Ovary (tissue), 10 donors: ENCODE measurements at places on chromosomes 5 and 9.

DNA sequence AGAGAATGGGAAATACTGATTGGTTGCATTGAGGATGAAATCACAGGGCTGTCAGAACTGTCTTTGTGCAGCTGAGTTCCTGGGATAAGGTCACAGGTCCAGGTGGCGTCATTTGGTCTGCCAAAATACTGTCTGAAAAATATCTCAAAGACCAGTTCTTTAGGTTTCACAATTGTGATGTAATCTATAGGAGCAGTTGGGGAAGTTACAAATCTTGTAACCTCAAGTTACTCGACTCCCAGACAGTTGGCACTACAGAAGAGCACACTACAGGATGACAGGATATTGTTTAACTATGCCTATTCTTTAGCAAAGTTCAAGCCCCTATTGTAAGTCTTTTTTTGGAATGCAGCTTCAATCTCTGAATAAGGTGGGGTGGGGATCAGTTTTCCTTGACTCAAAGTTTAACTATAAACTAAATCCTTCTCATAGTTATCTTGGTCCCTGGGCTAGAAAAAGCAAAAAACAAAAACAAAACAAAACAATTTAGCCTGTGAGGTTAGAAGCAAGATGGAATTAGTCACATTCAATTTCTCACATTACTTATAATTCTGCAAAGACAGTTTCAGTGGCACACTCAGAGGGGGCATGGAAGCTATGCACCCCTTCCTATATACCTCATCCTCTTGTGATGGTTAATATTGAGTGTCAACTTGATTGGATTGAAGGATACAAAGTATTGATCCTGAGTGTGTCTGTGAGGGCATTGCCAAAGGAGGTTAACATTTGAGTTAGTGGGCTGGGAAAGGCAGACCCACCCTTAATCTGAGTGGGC, 276.0 kb downstream of the AUH start:
- DNase-seq = no peak

DNA sequence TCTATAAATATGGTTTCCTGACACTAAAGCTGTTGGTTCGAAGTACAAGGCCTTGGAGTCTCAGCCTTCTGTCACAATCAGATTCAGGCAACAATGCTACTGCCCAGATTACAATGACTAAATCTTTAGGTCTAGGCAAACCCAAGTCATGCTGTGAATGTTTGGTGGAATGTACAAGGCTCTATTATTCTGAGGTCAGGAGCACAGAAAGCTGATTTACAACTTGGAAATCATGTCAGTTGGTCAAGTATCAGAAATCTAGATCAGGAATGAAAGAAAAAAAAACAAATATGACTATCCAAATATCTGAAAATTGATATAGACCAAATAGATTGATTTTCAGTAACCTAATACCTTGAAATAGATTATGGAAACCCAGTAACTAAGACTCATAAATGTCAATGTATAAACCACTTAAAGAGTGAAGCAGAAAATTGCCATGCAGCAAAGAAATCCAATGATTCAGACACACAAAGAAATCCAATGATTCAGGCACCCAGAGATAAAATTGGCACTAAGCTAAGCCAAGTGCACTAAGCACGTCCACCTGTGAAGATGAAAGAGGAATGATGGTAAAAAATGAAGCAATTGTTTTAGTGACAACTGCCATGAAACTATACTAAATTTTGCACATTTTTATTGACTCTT, 588.0 kb upstream of the TUSC1 start:
- no peak for DNase-seq

DNA sequence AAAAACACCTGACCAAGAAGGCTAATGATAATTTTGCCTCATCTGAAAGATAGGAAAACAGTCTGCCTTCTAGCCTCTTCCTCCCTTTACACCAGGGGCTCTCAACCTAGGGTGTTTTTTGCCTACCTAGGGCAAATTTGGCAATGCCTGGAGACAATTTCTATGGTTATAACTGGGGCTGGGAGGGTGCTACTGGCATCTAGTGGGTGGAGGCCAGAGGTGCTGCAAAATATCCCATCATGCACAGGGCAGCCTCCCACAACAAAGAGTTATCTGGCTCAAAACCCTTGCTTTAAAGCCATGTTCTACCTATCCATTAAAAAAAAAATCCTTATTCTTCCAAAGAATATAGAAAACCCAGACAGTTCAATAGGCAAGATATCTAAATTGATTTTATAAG, 45.0 kb upstream of the NR3C1 start:
- no peak for DNase-seq

- DNase-seq = no peak
Measured at GRCh38 chr9:120177121-120177520, 402.8 kb downstream of the CDK5RAP2 start.

- DNase-seq = no peak
Measured at GRCh38 chr9:125659954-125660353, 47.1 kb downstream of the MAPKAP1 start.

DNA sequence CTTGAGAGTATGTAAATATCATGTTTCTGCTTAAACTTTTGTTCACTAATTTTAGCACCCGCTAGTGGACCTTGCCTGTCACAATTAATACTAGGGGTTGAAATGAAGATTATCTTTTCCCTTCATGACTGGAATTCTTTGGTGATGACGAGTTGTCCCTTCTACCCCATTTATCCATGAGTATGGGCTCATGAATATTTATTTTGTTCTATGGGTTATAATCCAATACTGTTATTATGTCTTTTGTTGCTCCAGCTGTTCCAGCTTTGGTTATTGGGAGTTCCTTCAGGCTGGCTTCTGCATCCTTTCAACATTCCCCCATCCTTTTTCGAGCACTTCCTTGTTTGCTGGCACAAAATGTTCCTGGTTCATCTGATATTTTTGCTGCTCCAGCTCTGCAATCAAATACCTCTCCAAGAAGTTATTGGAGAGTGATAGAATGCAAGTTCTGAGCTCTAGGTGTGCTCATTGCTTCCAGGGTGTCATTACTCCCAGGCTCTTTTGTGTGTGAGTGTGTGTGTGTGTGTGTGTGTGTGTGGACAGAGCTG, 19.7 kb upstream of the ARHGEF28 start:
- no peak for DNase-seq

GRCh38 chr5:45687701-45688100, 8.5 kb downstream of the HCN1 start:
- no peak for DNase-seq

DNA sequence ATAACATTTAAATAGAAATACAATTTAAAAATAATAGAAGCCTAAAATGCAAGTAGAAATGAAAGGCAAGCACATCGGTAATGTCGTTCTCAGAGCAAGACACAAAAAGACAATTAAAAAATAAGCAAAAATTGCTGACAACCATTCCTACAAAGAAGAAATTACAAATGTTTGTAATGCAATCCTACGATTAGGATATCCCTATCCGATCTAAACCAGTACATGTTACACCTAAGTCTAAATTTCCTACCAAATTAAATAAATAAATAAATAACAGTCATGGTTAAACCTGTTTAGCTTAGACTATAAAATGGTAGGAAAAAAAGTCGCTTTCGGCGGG, 90.0 kb downstream of the ANXA2R start:
- no peak for DNase-seq

DNA sequence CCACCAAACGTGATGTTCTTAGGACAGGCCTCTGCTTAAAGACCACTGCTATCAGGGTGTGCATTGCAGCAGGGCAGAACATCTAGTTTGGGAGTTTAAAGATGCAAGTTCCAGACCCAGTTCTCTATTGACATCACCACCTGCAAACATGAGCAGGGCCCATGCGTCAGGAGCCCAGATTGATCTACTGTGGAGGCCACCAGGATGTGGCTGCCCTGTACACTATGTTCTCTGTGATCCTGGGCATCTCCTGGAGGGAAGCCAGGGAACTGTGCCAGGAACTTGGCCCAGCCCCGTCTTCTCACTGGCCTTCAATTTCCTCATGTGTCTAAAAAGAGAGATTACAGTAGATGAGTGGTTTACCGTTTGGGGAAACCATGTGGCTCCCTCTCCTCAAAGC, 87.1 kb downstream of the PDE6A start:
- DNase-seq = no peak

- no peak for DNase-seq
Measured at GRCh38 chr5:142133330-142134206, 25.0 kb downstream of the NDFIP1 start.

- DNase-seq = no peak
Measured at GRCh38 chr5:159897786-159898393, 18.4 kb upstream of the ADRA1B start.

DNA sequence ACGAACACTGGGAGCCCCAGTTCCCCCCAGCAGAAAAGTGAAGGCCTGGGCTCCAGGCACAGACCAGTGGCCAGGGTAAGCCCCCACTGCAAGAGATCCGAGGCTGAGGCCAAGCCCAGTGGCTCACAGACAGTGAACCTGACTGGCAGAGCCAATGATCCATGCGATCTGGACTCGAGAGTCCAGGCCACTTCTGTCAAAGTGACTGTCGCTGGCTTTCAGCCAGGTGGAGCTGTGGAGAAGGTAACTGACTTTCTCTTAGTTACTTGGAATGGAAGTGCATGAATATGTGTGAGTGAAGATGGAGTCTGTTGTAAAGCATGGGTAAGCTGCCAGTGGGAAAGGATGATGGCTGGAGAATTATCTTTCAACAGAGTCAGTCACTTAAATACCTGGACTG, 99.7 kb downstream of the GOLPH3 start:
- DNase-seq = no peak

GRCh38 chr5:106121972-106122605, 1548.6 kb downstream of the EFNA5 start:
- no peak for DNase-seq

DNA sequence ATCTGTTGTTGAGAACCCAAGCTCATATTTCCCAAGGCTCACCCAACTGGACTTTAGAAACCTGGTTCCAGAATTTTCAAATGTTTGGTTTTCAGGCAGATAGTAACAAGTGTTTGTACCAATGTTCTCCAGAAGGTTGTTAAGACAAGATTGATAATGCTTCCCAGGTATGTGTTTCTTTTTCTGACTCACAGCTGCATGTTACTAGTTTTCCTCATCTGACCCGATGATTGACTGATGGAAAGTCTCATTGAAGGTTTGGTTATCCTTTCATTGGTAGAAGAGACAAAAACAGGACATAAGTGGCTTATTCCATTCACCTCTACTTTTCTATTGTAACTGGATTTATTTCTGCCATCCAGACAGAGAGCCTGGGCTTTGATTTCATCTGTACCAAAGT, 10.4 kb downstream of the BASP1 start:
- no peak for DNase-seq

- DNase-seq = no peak
Measured at GRCh38 chr5:40309851-40310250, 369.9 kb upstream of the PTGER4 start.

DNA sequence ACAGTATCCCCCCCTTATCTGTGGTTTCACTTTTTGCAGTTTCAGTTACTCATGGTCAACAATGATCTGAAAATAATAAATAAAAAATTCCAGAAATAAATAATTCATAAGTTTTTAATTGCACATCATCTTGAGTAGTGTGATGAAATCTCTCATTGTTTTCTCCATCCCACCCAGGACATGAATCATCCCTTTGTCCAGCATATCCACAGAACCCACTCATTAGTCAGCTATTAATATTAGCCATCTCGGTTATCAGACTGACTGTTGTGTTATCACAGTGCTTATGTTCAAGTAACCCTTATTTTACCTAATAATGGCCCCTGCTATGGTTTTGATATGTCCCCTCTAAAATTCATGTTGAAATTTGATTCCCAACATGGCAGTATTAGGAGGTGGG, 40.7 kb downstream of the FAM114A2 start:
- no peak for DNase-seq

DNA sequence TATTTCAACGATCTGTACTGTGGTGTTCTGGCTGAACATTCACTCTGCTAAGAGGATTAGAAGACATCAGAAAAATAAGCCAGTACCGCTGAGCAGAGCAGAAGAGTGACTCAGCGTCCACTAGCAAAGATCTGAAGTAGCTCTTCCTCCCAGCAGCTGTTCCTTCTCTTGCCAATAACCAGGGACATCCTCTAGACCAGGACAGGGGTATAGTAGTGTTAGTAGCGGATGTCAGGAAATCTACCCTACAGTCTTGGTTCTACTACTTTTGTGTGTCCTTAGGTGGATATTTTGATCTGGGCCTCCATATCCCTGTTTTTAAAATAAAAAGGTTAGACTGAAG, 103.6 kb downstream of the TSSK1B start:
- DNase-seq = no peak

- no peak for DNase-seq
Measured at GRCh38 chr5:71949772-71950171, 157.5 kb upstream of the MAP1B start.

DNA sequence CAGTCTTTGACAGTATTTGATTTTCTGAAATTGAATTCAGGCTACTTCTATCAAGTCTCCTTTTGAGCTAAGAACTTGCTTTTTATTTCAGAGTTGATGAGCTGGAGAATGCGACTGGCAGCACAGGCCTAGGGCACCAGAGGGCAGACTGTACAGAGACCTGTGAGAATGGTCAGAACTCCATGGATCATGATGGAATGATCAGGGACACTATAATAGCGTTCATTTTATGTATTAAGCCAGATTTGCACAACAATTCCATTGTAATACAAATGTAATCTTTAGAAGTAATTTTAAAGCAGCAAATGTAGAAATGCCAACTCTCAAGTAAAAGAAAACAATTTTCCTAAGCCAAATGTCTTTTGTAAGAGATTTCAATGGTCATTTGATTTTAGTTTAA, 902.4 kb downstream of the NR2F1-AS1 start:
- DNase-seq = no peak

DNA sequence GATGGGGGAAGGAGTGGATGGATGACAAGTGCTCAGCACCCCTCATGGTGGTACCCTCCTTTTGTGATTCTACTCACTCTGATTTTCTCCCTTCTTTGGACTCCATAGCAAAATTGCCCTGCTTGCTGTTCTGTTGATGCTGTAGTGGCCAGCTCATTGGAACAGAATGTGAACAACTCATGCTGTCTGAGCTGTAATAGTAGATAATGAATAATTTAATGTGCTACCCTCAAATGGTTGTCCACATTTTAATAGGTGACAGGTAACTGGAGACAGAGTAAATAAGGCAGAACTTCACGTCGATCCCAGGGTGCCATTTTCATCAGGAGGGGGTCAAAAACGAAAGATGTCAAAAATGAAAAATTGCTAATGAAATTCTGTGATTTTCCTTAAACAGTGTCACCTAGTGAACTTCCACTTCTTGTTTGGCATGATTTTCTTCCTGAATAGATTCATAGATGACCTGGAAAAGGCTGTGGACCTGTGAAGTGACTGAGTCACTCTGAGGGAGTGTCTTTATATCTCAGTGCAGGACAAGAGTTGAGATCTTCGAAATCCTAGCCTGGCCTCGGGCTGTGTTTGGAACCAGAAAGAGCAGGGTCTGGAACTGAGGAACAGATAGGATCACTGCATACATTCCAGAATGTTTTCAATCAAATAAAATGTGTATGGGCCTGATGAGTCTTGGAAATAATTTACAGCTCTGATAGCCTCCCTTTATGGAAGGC, 270.2 kb downstream of the PSAT1 start:
- no peak for DNase-seq

GRCh38 chr5:43010935-43011315, 29.2 kb downstream of the ANXA2R start:
- no peak for DNase-seq

- DNase-seq = no peak
Measured at GRCh38 chr5:137627293-137627692, 108.6 kb downstream of the KLHL3 start.
